ENCODE measurements at places on chromosomes 4 and X.
A peak's percentile ranks its signal among the peaks of the same experiment; 100 is the strongest.

DNA sequence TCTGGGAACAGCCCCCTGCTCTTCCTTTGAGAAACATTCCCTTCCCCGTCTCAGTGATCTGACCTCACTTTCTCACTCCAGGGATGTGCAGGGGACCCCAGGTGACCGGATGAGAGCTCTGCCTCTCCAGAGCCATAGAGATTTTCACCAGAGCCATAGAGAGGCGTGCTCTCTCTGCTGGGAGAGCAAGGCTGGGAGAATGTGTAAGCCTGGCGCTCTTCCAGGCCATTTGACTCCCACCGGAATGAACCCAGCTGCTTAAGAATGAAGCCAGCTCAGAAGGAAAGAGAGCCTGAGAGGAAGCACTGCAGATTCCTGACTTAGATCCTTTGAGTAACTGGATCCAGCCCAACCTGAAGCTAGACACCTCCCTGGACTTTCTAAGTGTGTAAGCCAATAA, 106.4 kb downstream of the DHX15 start:
- H3K4me3 ChIP-seq: no peak overlapping the region
- DNase-seq: peak; percentile 53
- no peaks in the 10 kb centered on the region for H3K27me3 ChIP-seq
- no peaks in the 10 kb centered on the region for H3K36me3 ChIP-seq
- no peak overlapping the region for H3K27ac ChIP-seq

- peak overlapping the region; percentile 93 for H3K4me3 ChIP-seq
- DNase-seq: peak; percentile 58
- H3K27ac ChIP-seq: no peak overlapping the region
- peaks cover 11% of the 10 kb centered on the region for H3K36me3 ChIP-seq
Observed at GRCh38 chr4:24471486-24472160, 112.7 kb downstream of the DHX15 start.

DNA sequence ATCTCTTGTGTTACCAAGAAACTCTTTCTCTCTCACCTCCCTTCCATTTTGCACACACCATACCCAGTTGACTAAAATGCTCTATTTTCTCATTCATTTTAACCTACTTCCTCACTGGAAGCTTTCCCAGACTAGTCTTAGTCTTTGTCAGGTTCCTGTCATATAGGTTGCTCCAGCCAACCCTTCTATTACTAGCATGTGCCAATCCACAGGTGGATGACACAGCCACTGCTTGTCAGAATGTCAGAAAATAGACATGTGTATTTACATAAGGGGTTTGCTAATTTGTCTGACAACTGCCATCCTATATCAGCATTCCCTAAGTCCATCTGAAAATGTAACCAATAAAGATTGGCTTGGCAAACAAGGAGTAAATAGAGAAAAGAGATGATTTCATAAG, 239.2 kb upstream of the SMIM31 start:
- peaks cover 1% of the 10 kb centered on the region for H3K36me3 ChIP-seq
- H3K27me3 ChIP-seq: no peaks in the 10 kb centered on the region

GRCh38 chrX:14554131-14554715, 24.9 kb downstream of the GLRA2 start:
- H3K4me1 ChIP-seq: no peaks in the 10 kb centered on the region
- no peak overlapping the region for H3K4me3 ChIP-seq
- no peak overlapping the region for H3K27ac ChIP-seq
- DNase-seq: no peak

GRCh38 chr4:153093396-153093795, 110.8 kb upstream of the TRIM2 start:
- no peak overlapping the region for H3K27ac ChIP-seq
- no peak for DNase-seq
- H3K36me3 ChIP-seq: no peaks in the 10 kb centered on the region
- no peaks in the 10 kb centered on the region for H3K4me1 ChIP-seq

DNA sequence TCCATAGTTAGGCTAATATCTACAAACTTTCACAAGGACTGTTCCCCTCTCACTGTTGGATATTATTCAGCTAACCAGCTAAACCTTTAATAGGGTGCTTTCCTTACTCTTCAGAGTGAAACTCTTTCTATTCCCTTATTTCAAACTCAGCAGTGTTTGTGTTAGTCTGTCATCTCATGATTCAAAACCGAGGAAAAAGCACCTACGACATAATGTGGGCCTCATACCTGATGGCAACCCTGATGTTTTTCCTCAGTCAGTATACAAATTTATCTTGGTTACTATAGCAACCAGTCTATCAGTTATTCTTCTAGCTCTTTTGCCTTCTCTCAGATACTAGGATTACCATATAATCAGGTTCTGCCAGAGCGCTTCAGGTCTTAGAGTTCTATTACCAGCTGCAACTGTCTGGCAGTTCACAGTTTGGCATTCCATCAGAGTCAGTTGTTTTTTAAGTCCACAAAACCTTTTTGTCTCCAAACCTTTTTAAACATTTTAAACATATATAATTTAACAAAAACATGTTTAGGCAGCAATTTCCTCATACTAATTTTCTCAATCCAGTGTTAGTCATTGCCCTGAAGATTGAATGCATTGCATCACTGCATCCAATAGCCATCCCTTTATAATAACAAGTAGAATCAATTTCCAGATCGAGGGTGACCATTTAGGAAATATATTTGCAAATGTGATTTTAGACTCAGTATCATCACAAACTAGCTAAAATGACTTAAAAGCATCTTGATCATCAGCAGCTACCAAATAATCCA, 7.4 kb downstream of the WDR44 start:
- H3K36me3 ChIP-seq: no peaks in the 10 kb centered on the region
- H3K4me1 ChIP-seq: peaks cover 3% of the 10 kb centered on the region
- no peak overlapping the region for H3K27ac ChIP-seq

DNA sequence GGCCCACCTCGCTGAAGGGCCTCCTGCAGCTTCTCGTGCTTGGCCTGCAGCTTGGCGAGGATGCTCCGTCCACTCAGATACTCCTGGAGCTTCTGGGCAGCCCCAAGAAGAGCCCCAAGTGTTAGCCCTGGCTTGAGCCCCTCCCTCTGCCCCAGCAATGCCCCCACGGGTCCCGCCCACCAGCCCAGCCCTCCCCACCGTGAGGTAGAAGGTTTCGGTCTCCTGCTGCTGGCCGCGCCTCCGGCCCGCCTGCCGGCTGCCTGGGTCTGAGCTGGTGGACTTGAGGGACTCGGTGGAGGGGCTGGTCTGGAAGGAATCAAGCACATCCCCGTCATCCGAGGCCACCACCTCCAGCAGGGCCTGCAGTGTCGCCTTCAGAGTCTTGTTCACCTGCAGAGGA, 8.7 kb downstream of the AVPR2 start:
- no peak overlapping the region for H3K27ac ChIP-seq
- H3K27me3 ChIP-seq: no peaks in the 10 kb centered on the region
- peaks cover 7% of the 10 kb centered on the region for H3K36me3 ChIP-seq
- no peak for DNase-seq
- H3K4me1 ChIP-seq: no peaks in the 10 kb centered on the region

GRCh38 chr4:142238589-142238988, 602.2 kb downstream of the IL15 start:
- H3K27ac ChIP-seq: no peak overlapping the region
- H3K4me3 ChIP-seq: no peak overlapping the region
- no peaks in the 10 kb centered on the region for H3K27me3 ChIP-seq
- DNase-seq: no peak
- H3K36me3 ChIP-seq: no peaks in the 10 kb centered on the region

Measured in H9 (cell line).